ENCODE measurements at places on chromosomes 12 and 14.

GRCh38 chr14:21206753-21207684 lies 51.2 kb upstream of the OR5AU1 start:
- no peak for DNase-seq

- no peak for DNase-seq
These were observed 399.8 kb downstream of the RGS6 start for GRCh38 chr14:72332046-72332445.

DNA sequence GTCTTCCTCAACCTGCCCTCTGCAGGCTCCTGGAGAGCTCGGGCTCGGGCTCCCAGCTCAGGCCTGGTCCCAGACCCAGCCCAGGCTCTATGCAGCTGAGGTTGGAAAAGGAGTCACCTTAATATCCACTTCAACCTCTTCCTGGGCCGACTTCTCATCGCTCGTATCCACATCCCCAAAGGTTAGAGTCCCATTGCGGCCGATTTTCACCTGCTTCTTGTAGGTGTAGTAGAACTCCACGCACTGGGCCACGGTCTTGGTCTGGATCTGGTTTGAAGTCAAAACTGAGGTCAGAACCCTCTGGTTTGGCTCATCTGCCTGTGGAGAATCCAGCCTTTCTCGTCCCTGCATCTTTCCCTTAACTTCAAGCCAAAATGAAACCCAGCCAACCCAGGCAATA lies 8.4 kb upstream of the PNMA1 start:
- DNase-seq, result no peak

DNA sequence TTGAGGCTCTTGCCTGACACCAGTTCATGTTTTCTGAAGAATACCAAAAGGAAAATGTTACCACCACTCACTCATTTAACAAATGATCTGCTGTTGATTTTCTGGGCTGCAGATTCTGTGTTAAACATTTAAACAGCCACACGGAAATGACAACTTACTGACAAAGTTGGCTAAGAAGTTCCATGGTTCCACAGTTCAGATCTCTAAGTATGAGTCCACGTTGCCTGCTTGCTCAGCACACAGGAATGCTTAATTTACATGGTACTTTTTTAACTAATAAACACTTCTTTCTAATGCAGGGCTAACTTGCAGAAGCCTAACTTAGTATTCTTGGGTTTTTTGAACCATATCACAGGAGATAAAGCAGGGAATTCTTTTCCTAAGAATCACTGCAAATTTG lies 34.7 kb downstream of the PTGER2 start:
- no peak for DNase-seq

GRCh38 chr14:69980457-69981425 lies 101.5 kb downstream of the SMOC1 start:
- DNase-seq, result no peak

DNA sequence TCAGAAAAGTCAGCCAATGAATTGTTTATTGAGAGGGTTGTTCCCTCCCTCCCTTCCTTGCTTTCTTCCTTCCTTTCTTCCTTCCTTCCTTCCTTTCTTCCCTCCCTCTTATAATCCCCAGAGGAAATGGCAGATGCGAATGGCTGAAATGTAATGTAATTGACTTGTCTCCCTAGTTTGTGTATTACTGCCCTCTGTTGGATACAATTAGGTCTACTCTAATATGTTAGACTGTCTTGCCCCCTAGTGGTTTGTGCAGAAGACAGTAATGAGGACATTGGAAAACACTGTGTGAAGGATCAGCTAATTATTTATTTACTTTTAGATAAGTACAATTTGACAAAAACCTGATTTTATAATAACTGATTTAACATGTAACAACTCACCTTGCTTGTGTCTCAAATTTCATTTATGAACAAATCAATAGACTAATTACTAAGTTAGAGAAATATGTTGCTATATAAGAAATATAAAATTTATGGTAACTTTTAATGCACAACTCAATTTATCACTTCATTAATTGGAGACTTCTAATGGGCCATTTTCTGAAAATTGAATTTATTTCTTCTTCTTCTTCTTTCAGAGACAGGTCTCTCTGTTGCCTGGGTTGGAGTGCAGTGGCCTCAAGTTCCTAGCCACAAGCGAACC lies 229.8 kb upstream of the LRIG3 start:
- DNase-seq, result no peak

DNA sequence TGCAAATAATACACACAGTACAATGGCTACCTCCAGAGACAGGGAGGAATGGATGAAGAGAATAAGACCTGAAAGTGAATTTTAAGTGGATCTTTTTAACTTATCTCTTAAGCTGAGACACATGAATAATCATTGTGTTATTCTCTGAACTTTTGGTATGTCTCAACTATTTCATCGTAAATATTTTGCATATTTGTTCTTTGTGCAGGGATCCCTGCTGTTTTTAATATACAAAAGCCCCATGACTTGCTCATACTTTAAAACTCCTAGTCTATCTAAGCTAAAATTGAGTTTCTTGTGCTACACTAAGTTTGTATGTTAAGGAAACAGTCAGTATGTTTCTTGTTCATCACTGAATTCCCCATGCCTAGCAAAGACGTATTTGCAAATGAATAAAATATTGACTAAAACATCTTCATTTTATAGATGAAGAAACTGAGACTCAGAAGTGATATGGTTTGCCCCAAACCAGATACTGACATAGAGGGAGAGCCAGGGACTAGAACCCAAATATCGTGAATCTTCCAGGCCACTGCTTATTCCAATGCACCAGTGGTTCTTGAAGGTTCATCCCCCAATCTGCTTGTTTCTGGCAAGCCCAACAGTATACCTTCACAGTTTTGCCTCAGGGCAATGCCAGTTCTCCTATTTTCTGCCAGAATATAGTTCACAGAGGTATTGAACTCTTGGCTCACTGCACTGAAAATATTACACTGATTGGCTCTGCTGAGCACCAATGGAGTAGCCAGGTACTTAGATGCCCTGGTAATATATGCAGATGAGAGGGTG lies 356.9 kb downstream of the MED13L start:
- no peak for DNase-seq

- no peak for DNase-seq
These were observed 12.2 kb upstream of the BDKRB1 start for GRCh38 chr14:96243785-96244184.

DNA sequence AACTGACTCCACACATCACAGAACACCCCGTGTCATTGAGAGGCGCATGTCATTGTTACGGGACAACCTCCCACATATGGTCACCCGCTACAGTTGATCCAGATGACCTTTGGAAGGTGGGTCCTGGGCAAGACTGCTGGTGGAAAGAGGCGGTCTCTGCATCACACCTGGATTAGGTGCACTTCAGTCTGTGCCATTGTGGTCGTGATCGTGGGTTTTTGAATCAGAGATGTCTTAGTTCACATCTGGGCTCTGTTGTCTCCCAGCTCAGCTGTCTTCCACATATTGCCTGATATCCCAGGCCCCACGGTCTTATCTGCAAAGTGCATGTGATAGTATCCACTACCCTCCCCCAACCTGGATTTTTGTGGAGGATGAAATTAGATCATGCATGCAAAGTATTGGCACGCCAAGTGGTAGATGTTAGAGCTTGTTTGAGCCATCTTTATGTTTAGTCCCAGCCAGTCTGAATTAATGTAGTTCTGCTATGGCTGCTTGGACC lies 208.7 kb upstream of the FOXN3 start:
- no peak for DNase-seq
